ENCODE measurements at places on chromosomes 6 and 20. TPM values are rescaled to one million over a fixed set of nuclear protein-coding genes. Genes with fewer than 3 reads are reported as not detected.

GRCh38 chr6:147099974-147100373, 104.2 kb upstream of the STXBP5 start:
- DNase-seq, result no peak

GRCh38 chr20:20499439-20499838, 131.5 kb downstream of the INSM1 start:
- DNase-seq, result no peak

The BPIFB6 gene
- polyA plus RNA-seq, result not detected

- no peak for DNase-seq
These were observed 22.0 kb downstream of the RNF146 start for GRCh38 chr6:127288705-127289104.

- no peak for DNase-seq
These were observed 137.0 kb downstream of the NRN1 start for GRCh38 chr6:5869676-5870075.

- DNase-seq, result no peak
These were observed 753 bp upstream of the FASTKD5 start for GRCh38 chr20:3160418-3160817.

- no peak for DNase-seq
These were observed 116.6 kb downstream of the FOXC1 start for GRCh38 chr6:1726341-1726768.

The OR2H2 gene
- polyA plus RNA-seq, result not detected

- no peak for DNase-seq
These were observed 51.5 kb upstream of the SMIM29 start for GRCh38 chr6:34300332-34300751.

The MTG2 gene
- 19.0 TPM for polyA plus RNA-seq

The PTCRA gene
- not detected for polyA plus RNA-seq

The TNNC2 gene
- polyA plus RNA-seq, result 0.36 TPM

DNA sequence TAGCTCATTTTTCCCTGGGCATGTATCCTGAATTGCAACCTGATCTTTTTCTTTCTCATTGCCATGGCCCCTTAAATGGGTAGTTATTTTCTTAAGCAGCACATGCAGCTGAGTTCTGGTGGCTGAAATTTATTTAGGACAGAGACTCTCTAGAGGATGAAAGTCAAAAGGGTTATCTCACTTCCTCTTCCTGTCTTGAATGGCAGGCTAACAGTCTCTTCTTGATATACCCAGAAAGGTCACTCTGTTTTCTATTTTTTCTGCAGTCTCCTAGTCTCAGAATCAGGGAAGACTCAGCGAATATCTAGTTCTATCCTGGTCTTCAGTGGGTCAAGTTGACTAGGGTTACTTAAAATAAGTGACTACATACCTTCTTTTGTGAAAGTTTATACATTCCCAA, 243.3 kb downstream of the EPHA7 start:
- no peak for DNase-seq

DNA sequence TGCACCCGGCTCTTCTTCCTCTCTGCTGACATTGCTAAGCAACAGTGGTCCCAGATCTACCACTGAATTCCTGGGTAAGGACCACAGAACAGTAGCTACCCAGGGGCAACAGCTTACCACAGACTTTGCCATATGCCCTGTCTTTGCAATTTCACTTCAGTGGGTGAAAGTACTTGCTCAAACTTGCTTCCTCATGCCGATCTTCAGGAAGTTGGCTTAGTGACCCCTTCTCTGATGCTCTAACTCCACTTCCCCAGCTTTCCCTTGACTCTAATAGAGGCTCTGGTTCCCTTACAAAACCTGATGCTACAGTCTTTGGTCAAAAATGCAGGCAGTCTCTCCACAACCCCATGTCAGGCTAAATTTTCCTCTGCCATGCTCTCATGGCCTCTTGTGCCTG, 3.3 kb upstream of the TAAR5 start:
- no peak for DNase-seq

The ZNF335 gene
- polyA plus RNA-seq, result 14.6 TPM

GRCh38 chr6:1645466-1646185, 35.9 kb downstream of the FOXC1 start:
- DNase-seq, result no peak

- no peak for DNase-seq
These were observed 460.1 kb upstream of the MANEA start for GRCh38 chr6:95117236-95117635.

DNA sequence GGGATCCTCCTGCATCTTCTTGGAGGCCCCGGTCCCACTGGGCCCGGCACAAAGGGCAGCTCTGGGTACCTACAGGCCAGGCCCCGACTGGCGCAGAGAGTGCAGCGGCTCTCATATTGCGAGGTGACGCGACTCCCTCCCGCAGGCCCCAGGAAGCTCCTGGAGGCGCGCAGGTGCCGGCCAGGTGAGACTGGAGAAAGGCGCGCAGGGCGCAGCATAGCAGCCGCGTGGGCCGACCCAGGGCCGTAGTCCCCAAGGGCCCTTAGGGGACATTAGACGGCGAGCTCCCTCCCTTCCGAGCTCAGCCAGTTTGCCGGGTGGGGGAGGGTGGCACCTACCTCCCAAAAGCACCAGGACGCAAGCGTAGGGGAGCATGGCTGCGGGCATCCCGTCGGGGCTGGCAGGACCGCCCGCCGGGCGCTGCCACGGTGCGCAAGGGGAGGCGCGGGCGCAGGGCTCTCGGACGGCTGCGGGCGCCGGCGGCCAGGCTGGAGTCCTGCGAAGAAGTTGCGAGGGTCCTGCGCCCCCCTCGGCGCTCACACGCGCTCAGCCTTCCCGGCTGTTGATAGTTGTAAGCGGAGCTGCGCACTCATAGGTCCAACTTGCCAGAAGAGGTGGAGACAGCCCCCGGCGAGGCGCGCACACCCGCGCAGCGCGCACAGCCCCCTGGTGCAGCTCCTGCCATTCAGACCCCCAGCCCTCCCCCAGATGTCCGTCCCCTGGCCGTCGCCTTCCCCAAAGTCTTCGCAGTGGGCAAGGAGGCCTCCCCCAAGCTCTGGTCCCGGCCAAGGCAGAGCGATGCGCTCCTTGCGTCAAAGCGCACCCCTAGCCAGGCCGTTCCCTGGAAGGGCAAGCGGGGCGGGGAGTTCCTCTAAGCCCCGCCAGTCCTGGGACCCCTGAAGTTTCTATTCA, 622 bp downstream of the APCDD1L start:
- no peak for DNase-seq
